ENCODE measurements at places on chromosomes 7 and 10.
A peak's percentile ranks its signal among the peaks of the same experiment; 100 is the strongest.

DNA sequence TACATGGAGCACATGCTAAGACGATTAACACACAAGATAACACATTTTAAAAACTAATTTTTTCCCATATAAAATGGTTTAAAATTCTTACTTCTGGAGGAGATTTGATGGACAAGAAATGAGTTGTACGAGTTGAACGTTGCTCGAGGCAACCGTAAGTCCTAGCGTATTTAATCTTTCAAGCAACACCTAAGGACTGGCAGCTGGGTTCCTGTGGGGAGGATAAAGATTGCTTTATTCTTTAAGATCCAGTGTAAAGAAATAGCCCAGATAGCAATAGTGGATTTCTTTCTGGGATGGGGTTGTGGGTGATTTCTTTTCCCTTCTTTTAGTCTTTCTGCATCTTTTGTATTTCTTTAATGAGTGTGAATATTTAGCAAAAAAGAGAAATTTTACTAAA lies 9.8 kb downstream of the TBXAS1 start:
- DNase-seq = no peak

DNA sequence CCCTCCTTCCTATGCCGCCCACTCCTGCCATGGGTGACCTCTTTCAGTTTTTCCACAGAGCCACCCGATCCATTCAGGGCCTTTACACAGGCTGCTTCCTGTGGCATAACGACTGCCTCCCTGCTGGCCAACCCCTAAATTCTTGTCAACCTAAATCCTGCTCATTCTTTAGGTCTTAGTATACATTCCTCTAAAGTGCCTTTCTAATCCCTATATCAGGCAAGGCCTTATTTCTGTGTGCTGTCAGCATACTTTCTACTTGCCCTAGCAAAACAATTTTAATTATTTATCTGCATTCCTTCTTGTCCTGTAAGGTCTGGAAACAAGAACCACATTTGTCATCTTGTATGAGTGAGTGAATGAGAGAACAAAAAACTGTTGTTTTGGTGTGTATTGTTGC lies 132.4 kb downstream of the DNAH11 start:
- peak; percentile 2 for DNase-seq

DNA sequence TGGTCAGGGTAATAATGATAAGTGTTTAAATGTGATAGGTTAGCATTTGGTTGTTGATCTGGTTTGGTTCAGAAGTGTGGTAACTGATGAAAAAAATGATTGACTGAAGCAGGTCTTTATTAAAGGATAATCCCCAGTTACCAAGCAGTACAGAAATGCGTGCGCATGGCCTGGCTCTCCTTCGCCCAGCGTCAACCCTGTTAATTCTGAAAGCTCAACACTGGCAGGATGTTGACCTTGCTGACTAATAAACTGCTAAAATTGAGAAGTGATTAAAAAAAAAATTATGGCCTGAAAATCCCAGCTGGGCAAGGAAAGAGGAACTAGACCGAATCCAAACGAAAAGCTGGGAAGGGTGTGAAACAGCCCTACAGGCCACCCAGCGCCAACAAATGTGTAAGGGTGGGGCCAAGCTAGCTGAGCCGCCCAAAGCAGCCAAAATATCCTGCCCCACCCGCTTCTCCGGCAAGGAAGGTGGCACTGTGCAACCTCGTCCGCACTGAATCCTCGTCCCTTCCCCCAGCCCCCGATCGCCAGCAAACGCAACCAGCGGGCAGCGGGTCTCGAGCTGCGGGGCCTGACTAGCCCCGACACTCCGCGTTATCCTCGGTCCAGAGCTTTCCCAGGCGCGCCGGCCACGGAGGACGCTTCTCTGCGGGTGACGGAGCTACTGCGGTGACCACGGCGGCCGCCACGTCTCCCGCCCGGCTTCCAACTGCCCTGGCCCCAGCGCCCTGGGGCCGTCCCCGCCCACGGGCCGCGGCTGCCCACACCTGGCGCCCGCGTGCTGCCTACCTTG lies 561 bp downstream of the SHTN1 start:
- peak; percentile 70 for DNase-seq

- DNase-seq = no peak
Measured at GRCh38 chr10:1406132-1406966, 331.0 kb downstream of the ADARB2 start.

- peak; percentile 57 for DNase-seq
Measured at GRCh38 chr10:15262036-15262713, 93.7 kb upstream of the NMT2 start.

- no peak for DNase-seq
Measured at GRCh38 chr10:99292159-99292558, 37.0 kb upstream of the CNNM1 start.

DNA sequence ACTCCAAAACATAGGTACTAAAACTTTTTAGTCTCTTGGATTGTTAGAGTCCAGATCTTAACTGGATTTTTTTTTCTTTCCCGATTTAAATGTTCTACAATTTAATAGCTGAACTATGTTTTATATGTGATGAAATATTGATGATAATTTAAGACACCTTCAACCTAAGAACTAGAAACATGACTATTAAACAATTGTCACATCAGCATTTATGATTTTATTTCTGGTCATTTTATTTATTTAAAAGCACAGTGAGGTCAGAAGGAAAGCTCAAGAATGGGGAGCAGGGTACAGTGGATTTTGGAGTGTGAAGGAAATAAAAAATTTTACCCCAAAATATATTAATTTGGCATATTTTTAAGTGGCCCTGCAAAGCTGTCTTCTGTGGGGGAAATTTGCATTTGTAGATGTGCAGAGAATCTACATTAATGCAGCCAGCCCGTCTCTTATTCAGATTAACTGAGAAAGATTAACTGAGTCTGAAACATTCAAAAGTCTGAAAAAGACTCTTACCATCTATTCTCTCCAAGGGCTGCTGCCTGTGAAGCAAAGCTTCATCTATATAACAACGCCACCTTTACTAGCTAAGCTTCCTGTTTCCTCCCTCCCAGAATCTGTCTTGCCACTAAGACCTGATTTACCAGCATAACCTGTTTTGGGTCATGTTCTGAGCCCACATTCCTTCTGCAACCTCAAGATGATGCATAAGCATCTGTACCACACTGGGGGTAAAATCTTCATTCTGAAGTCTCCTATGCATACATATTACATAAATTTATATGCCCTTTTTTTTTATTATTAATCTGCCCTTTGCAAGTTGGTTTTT lies 86.4 kb downstream of the TMEM106B start:
- DNase-seq = no peak

- no peak for DNase-seq
Measured at GRCh38 chr7:80895056-80895455, 23.8 kb downstream of the SEMA3C start.

DNA sequence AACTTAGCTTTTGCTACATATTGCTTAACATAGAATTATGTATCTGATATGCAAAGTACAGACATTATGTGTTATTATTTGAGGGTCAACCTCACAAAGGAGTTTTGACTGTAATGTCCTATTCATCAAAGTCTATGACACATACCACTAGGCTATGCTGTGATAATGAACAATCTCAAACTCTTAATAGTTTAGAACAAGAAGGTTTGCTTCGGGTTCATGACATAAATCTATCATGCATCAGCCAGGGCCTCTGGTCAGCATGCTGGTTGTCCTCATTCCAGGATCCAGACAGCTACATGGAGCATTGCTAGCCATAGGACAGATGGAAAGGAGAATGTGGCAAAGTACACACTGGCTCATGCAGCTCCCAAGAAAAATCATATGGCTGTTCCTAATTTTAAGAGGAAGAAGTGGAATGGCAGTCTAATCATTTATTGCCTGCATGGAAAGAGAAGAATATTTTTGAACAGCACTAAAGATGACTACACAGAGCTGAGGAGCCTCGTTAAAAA lies 332.1 kb downstream of the GPR158 start:
- no peak for DNase-seq

DNA sequence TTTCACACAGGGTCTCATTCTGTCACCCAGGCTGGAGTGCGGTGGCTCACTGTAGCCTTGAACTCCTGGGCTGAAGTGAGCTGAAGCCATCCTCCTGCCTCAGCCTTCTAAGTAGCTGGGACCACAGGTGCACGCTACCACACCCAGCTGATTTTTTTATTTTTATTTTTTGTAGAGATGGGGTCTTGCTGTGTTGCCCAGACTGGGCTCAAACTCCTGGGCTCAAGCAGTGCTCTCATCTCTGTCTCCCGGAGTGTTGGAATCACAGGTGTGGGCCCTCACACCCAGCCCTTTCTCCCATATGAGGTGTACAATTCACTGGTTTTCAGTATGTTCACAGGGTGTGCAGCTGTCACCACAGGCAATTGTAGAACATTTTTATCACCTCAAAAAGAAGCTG lies 5.2 kb downstream of the INPP5A start:
- no peak for DNase-seq

DNA sequence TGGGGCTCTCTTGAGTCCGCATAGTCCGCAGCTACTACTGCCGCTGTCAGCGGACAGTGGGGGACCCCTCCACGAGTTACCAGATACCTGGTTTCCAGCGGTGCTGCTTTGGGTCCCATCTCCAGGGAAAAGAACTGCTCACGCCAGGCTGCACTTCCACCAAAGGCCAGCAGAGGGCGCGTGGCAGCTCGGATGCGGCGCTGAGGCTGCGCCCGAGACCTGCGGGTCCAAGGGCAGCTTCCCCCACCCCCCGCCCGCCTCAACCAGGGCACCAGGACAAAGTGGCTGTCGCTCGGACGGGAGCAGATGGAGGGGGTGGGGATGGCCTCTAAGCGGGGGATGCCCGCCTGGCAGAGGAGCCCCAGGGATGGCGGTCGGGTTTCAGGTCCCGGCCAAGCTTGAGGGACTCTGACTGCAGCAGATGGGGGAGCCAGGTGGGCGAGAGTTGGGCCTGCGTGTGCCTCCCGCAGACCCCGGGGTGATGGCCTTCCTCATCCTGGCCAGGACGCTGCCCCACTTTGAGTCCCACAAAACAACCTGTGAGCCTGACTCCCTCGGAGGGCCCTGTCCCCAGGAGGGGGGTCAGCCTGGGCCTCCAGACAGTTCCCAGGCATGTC lies 23.8 kb upstream of the ZNF735 start:
- DNase-seq = no peak

DNA sequence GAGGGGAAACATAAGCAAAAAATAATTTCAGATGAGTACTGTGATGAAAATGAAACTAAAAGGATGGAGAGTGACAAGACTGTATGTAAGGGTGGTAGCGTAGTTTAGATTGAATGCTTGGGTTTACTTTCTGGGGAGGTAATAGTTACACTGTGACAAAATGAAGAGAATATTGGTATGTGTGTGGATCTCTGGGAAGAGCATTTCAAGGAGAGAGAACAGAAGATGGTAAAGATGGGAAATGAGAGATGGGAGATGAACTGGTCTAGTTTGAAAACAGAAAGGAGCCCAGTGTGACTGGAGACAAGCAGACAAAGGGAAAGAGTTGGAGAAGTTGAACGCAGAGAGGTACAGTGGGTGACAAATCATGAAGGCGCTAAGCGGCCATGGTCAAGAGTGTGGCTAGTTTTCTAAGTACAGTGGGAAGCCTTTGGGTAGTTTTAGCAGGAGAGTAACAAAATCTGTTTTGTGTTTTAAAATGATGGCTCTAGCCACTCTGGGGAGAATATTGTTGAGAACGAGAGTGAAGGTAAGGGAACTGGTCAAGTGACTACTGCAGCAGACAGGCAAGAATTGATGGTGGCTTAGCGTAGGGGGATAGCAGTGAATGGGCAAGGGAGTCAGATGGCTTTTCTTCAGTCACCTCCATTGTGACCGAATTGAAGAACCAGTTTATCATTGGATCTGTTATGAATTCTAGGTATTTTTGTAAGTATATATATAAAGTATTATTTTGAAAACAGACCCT lies 22.6 kb downstream of the PALS2 start:
- no peak for DNase-seq

- DNase-seq = no peak
Measured at GRCh38 chr7:81294897-81295515, 376.2 kb upstream of the SEMA3C start.

- no peak for DNase-seq
Measured at GRCh38 chr10:17238445-17239291, 10.6 kb downstream of the VIM start.

DNA sequence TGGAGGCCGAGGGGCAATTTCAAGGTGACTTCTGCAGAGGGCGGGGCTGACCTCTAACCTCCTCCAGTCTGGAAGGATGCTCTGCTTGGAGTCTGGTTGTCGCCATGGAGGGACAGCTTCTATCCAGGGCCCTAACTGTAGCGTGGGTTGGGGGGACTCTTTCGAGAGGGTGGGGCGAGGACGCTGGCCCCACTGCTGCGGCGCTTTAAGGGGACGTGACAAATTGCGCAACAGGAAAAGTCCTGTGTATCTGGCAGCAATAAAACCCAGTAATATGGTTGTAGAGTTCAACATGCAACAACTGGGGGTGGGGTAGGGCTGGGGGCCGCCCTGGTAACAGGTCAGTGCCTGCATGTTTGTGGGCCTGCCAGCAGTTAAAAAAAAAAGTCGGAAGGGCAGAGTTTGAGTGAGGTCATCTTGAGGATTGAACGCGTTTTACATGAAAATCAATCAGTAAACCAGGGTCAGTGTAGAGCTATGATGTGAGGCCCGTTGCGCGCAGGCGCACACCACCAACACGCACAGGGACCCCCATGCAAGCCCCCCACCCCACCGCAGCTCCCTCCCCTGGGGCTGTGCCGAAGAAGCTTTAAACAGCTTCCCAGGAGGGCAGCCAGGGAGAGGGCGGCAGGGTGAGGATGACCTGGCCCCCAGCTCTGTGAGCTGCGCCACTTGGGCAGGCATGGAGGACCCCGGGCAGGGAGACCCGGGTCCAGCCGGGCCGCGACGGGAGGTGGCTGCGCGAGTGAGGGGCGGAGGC lies 4.3 kb downstream of the SHH start:
- no peak for DNase-seq

DNA sequence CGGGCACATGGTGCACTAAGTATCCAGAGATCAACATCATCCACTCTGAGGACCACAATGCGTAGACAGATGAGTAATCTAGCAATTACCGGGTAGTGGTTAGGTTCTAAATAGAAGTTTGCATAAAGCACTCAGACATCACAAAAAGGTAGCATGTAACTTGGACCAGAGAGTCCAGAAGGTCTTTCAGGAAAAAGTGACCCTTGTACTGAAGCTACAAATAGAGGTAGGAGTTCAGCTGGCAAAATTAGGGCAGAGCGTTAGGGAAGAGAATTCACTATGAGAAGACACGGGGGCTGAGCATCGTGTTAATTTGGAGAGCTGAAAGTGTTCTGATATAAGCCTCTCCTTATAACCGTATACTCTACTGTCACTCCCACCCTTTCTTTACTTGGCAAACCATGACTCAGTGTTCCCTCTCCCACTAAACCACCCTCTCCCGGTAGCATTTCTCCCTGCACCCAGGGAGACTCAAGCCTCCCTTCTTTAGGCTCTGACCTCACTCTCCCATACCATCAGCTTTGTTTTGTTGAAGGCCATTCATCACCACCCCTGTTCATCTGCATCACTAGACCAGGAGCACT lies 222.2 kb upstream of the FZD1 start:
- peak; percentile 69 for DNase-seq

- DNase-seq = peak; percentile 8
Measured at GRCh38 chr7:16816824-16817223, 12.0 kb upstream of the AGR2 start.

- no peak for DNase-seq
Measured at GRCh38 chr10:22737587-22737986, 23.2 kb upstream of the PIP4K2A start.
